Hippocampal formation (tissue), 2 donors: ENCODE measurements at places on chromosomes 3 and 15.

DNA sequence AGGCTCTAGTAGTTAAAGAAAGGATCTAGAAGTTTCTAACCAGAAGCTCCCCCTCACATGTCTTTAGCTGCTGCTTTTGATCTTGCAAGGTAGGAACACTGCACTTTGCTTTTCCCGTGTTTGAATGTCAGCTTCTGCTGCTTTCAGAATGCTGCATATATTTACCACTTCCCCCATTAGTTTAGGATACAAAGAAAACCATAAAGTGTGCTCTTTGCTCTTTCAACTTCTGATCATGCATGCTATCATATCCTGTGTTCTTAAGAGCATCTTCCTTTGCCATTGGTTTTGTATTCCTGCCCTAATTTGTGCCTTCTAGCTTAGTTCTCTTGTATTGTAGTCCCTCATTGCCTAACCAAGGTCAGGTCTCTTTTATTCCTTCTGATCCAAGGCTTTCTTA lies 43.3 kb downstream of the ZNF609 start:
- no peak for DNase-seq

- DNase-seq: no peak
Measured at GRCh38 chr3:134028486-134029255, 1.1 kb downstream of the SLCO2A1 start.

GRCh38 chr3:152345233-152345632 lies 76.5 kb downstream of the MBNL1 start:
- DNase-seq: no peak

- DNase-seq: no peak
Measured at GRCh38 chr3:136699271-136699828, 52.8 kb downstream of the STAG1 start.

GRCh38 chr3:162547321-162547720 lies 1050.7 kb downstream of the OTOL1 start:
- DNase-seq: no peak

DNA sequence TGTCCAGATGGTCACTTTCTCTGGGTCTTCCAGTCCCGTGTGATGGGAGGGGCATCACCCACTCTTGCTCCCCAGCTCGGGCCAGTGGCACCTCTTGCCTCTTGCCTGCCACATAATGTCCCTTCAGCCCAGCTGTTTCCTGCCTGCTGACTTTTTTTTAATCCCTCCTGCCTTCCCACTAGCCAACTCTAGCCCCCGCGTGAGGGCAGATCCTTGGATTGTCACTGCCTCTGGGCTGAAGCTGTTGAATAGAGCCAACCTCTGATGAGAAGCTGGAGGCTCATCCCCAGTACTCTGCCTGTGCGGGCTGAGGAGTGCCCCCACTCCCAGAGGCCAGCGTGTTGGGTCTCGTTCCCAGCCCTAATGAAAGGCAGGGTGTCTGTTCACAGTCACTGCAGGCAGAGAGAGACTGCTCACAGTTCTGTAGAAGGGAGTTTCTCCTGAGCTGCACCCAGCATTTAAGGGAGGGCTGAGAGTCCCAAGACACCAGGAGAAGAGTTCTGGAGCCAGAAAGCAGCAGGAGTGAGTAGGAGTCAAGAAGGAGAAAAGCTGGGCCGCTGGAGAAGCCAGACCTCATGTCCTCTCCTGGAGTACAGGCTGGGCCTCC lies 30.1 kb upstream of the TIMP4 start:
- DNase-seq: no peak

DNA sequence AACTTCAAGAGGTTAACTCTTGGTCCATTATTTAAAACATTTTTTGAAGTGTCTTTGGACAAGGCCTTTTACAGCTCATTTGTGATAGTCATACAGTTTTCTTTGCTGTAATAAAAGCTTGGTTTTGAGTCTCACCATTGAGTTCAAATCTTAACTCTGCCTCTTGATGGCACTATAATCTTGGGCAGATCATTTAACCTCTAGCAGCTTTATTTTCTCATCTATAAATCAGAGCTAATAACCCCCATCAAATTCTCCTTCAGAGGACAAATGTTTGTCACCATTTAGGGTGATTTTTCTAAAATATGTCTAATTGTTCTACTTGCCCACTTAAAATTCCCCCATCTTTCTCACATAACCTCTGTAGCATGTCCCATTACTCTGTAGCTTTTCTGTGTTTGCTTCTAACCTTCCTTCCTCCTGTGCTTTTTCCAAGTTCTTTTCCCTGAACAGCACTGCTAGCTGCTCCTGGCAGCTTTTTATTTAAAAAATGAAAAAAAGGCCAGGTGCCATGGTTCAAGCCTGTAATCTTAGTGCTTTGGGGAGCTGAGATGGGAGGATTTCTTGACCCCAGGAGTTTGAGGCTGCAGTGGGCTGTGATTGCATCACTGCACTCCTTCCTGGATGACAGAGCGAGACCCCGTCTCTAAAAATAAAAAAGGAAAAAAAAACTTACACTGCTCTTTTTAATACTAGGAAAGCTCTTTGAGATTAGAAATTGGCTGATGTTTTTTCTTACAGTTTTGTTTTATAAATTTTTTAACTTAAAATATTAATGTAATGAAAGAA lies 28.5 kb downstream of the UBE2E1 start:
- peak; percentile 49 for DNase-seq

DNA sequence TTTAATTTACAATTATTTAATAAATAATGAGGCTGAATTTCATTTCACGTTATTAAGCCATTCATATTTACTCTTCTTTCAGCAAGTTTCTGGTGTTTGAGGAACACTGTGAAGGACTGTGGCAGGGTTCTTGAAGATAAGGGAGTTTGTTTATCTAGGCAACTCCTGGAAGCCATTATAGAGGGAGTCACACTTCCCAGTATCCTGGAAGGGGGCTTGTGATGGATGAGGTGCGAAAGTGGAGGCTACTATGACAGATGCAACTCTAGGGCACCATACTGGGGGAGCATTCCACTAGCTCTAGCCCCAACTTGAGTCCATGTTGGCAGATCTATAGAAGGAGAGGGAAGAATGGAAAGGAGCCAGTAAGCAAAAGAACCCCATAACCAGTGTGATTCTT lies 14.4 kb downstream of the CNOT10 start:
- no peak for DNase-seq

GRCh38 chr15:83650831-83651230 lies 3.1 kb upstream of the ADAMTSL3 start:
- no peak for DNase-seq

DNA sequence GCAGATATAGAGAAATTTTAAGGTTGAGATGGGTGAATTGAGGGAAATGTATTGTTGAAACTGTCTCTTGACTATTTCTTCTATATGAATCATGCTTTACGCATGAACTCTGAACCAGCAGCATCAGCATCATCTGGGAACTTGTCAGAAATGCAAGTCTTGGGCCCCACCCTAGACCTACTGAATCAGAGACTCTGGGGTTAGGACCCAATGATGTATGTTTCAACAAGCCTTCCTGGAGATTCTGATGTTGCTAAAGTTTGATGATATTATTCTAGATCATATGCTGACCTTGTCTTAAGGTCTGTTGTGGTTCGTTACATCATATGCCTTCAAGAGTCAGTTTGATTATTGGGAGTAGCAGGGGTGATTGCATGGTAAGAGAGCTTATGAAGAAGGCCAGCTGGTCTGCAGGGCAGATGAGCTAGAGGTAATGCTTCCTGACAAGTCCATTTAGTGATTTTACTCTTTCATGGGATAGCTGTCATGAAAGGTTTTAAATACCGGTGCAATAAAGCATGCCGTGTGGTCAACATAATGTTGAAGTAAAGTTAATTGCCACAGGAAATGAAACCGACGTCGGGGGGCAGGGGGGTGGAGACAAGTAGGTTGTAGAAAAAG lies 152.4 kb upstream of the MRPL3 start:
- no peak for DNase-seq

DNA sequence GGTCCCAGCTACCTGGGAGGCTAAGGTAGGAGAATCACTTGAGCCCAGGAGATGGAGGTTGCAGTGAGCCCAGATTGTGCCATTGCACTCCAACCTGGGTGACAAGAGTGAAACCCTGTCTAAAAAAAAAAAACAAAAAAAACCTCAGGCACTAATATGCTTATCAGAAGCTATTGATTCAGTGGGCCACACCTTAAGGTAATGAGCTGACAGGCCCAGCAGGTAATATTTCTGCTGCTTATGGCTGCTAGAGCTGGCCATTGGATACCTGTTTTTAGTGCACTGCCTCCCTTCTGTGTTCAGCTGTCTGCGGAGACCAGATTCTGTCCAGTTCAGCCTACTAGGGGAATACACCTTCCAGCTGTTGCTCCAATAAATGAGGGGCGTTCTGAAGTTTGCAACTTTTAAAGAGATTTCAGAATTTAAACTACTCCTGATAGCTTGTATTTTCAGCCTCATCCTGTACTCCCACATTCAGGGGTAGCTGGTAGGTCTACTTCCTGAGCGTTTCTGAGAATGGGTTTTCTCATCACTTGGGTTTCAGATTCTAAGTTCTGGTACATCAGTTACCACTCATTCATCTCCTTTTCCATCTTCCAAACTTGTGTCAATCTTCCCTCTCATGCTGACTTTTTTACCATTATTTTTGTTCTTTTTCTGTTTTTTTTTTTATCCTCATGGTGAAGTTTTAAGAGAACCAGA lies 69.0 kb downstream of the ATP11B start:
- no peak for DNase-seq

- no peak for DNase-seq
Measured at GRCh38 chr3:41600616-41601015, 361.3 kb downstream of the ULK4 start.

DNA sequence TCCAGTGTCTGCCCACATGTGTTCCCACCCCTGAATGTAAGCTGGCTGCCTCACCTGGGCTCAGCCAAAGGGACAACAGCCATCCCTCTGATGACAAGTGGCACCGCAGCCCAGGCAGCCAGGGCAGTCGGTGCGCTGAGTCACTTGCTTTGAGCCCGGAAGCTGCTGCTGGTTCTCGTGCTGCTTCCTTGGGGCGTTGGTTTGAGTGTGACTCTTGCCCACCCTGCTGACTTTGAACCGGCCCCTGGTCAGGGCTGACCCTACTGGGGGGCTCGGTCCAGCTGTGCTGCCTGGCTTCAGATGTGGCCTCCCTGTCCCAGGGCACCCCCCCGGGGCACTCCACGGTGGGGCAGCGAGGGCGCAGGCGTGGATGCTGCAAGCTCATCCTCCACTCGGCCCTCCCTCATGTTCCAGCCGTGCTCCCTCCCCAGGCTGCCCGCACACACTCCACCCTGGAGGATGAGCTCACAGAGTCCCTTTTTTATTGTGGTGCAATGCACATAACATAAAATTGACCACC lies 62.1 kb downstream of the EFCAB12 start:
- DNase-seq: no peak

GRCh38 chr3:45551214-45552010 lies 43.1 kb upstream of the LIMD1 start:
- no peak for DNase-seq

DNA sequence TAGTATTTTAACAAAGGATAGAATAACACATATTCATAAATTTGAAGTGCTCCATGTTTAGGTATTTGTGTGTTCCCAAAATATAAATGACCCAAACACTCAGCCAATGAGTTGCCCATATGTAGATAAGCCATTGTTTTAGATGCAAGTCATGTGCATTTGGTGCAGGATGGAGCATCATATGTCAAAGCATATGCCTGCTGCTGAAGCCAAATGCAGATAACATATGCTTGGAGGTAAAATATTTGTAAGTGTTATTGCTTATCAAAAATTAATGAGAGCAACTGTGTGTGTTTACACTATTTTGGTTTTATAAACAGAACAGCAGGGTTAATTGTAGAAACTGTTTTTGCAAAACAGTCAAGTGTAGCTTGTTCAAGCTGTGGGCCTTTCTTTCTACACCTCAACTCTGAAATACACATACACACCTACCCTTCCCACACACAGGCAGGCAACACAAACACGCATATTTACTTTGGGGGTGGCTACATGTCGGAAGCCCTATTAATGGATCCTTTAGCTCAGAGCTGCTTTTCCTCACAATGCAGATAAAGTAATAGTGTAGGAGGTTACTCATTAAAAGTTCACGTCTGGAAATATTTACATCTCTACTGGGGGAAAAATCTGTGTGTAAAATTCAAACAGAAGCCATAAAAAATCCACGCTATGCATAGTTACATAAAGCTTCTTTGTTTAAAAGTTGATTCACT lies 521.4 kb downstream of the ZNF385D start:
- no peak for DNase-seq

GRCh38 chr3:172911142-172911541 lies 160.6 kb downstream of the ECT2 start:
- no peak for DNase-seq

DNA sequence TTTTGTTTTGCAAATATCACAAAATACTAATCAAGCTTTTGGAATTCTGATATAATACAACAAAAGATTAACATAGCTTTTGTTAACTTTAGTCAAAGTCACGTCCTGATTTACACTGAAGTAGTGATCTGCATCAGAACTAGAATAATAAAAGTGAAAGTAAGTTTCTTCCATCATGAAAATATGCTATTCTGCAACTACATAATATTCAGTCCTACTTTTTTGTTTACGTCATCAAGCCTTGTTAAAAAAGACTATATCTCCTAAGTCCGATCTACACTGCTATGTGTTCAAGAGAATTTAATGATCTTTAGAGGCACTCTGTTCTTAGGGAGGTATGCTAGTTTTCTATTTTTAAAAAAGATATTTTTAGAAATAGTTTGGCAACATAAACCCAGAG lies 330.1 kb downstream of the ARPP21 start:
- no peak for DNase-seq

GRCh38 chr15:58233341-58233740 lies 95.2 kb downstream of the AQP9 start:
- DNase-seq: no peak

DNA sequence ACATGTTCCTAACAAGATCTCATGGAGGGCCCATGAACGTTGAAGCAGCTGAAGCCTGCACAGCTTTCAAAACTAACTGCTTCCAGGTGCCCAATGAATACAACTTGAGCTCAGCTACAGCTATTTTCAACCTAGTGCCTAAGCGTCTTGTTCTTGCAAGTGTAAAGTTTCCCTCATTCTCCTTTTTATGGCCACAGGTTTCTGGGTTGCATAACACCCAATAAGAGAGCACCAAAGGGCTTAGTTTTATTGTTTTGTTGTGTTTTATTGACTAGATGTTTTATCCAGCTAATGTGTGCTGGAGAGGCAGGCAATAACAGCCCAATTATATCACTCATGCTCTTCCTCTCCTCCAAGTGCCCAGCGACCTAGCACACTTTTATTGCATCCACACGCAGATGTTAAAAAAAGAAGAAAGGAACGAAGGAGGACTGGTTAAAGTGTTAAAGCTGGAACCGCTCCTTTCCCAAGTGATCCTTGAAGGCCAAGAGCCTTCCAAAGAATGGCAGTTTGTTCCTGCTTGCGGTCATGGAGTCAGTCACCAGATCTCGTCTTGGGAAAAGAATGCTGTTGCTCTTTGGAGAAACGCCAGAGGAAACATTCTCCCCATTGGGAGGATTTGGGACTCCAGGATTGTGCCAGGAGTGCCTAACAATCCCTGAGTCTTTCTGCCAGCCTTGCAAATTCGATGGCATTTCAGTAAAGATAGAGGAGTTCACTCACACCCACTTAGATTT lies 156.9 kb downstream of the MEX3B start:
- no peak for DNase-seq
